ENCODE measurements at places on chromosomes 4 and X.

- no peak for DNase-seq
Observed at GRCh38 chrX:48540028-48540375, 488 bp downstream of the TBC1D25 start.

- DNase-seq, result no peak
Observed at GRCh38 chrX:335758-336155, 17.2 kb upstream of the GTPBP6 start.

- no peak for DNase-seq
Observed at GRCh38 chr4:108947526-108947925, 184.7 kb upstream of the ETNPPL start.

DNA sequence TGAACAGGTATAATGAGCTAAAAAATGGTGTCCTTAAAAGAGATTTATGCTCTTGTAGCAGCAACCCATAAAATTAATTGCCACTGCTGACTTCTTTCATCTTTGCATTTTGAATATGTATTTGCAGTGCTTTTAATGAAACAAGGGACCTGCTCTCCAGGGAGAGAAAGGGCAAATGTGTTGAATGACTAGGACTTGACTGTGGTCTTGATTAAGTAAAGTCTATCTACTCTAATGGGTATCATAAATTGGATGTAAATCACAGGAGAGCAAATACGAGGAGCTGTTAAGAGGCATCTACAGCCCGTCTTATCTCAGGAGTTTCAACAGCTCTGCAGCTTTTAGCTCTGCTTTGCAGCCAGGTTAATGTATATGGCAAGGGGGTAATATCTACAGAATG lies 216.4 kb downstream of the PALLD start:
- DNase-seq, result no peak

DNA sequence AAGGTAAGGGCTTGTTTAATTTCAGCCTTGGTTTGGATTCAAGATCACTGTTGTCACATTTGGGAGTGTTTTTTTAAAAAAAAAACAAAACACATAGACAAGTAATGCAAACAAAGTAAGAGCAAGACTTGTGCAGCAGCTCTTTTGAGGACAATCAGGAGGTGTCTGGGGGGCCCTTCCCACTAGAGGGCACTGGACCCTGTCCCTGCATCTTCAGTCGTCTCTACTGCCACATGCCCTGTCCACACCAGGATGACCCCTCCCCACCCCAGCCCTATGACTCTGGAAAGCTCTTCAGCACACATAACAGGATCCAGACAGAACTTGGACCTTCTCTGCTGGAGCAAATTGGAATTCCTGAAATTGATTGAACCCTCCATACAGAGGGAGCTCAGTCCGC lies 71.0 kb downstream of the USP46 start:
- DNase-seq, result no peak

GRCh38 chrX:74449322-74449936 lies 28.1 kb downstream of the SLC16A2 start:
- DNase-seq, result no peak

DNA sequence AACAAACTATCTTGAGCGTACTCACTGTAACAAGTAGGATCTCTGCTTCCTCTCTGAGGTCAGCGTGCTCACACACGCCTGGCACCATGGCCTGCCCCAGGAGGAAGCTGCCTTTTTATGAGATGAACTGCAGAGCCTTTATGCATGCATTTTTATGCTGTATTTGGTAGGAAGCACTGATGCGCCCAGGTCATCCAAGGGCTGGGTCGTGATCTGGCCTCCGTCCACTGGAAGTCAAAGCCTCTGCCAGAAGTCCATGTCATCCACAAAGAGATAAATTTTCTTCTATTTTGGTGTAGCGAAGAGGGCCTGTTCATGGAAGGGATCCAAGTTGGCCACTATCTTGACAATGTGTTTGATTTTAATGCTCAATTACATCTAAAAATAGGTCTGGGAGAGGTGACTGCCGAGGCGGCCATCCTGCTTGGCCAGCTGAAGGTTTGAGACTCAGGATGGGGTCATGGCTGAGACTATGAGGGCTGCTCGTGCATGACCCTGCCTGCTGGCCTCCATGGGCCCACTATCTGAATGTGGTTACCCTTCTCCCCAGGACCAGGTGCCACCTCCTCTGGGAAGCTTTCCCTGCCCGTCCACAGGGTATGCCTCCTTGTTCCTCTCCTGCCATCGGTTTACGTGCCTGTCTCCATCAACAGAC lies 50.3 kb downstream of the HTRA3 start:
- no peak for DNase-seq

GRCh38 chrX:16711893-16712547 lies 449 bp downstream of the CTPS2 start:
- peak; percentile 7 for DNase-seq

DNA sequence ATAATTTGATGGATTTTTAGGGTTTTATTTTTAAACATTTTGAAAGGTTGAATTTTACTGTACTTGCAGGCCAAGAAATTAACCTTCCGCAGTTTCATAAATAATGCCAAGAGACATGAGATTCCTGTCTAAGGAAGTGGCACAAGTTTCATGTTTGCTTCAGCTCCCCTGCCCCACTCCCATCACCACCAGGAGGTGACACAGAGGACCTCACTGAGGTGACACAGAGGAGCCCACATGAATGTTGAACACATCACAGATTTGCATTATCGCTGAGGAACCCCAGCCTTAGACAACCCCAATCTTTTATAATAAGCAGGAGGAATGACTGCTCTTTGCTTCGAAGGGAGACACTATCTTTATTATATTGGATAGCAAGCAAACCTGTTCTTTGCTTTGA lies 491.4 kb upstream of the ATOH1 start:
- DNase-seq, result no peak

GRCh38 chr4:115158296-115158695 lies 44.9 kb upstream of the NDST4 start:
- DNase-seq, result no peak

DNA sequence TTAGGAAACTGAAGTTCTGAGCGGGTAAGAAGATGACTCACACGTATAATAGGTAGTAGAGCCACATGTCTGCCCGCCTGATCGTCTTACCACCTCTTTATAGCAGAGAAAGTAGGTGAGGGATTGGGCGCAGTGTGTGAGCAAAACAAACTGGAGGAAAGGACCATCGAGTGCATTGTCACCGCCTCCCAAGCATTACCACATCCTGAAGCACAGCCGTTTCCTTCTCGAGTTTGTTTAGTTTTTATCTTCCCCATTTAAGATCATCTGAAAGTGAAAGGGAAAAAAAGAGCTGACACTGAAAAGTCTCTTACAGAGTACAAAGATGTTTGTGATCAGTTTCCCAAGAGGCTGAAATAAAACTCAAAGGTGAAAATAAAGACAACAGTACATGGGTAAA lies 14.8 kb downstream of the PDK3 start:
- DNase-seq, result peak; percentile 67

GRCh38 chrX:13661735-13662288 lies 8.9 kb downstream of the TCEANC start:
- DNase-seq, result no peak

DNA sequence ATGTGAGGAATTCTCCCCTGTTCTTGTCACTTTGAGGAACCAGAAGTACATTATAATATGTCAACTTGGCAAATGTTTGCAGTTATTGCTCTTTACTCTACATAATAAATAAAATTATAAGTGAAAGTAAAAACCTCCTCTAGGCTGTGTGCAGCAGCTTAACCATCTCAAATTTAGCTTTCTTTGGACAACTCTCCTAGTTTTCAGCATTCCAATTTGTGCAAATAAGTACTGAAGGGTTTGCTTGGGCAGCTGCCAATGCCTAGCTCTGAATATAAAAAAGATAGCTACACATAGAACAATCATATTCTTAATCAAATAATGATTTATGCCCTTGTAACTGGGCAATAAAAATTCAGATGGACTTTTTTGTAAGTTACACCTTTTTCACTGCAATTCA lies 82.5 kb downstream of the GASK1B start:
- no peak for DNase-seq

- DNase-seq, result no peak
Observed at GRCh38 chr4:89158884-89159503, 47.7 kb downstream of the TIGD2 start.

- DNase-seq, result no peak
Observed at GRCh38 chr4:165504184-165504583, 125.4 kb downstream of the CPE start.

- DNase-seq, result no peak
Observed at GRCh38 chr4:98518559-98519267, 139.7 kb downstream of the TSPAN5 start.

- no peak for DNase-seq
Observed at GRCh38 chrX:3371163-3371562, 24.7 kb upstream of the MXRA5 start.

GRCh38 chr4:186759990-186760389 lies 36.3 kb upstream of the FAT1 start:
- no peak for DNase-seq

- DNase-seq, result no peak
Observed at GRCh38 chr4:47729131-47729680, 108.7 kb downstream of the CORIN start.

GRCh38 chr4:96406742-96407141 lies 566.8 kb downstream of the PDHA2 start:
- no peak for DNase-seq

Measured in activated naive CD8-positive, alpha-beta T cell treated with anti-CD3 and anti-CD28 coated beads for 36 hours (primary cell).